ENCODE measurements at places on chromosomes 4 and X.

- DNase-seq = no peak
These were observed 57.5 kb downstream of the PCDH18 start for GRCh38 chr4:137474711-137475301.

DNA sequence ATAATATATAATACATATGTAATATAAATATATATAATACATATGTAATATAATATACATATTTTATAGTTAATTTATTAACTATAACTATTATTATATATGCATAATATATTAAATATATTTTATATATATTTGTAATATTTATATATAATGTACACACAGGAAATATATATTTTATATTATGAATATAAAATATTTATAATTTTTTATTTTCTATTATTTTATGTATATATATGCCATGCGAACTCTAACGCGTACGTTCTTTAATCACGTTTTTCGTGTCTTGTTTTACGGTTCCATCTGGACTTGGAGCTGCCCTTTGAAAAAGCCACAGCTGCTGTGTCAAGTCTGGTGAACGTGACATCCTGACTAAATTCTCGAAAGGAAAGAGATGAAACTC is 332.1 kb downstream of the ASMT start:
- DNase-seq = no peak

GRCh38 chrX:52425775-52426174 is 57.0 kb downstream of the XAGE2 start:
- no peak for DNase-seq

DNA sequence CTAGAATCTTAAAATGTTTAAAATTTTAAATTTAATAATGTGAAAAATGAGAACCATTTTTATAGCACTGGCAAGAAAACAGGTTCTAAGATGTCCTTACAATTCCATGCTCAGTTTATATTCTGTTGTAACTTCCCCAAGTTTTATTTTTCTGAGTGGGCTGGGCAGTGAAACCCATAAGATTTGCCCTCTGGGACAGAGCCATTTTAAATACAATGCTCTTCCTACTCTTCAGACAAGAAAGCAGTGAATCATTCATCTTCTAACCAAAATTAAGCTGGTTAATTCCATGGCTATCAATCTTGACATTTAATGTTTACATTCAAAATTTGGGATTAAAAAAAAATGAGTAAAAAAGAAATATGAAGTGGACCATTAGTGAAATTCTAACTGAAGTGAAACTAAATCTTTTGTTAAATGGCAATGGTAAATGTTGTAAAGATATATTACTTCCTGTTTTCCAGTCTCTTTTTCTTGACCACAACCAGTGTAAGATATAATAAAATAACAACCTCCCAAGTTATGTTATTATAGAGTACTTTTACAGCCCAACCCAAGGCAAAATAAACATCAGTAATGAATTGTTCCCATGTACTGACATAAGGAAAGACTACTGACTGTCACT is 37.2 kb upstream of the PTPN13 start:
- DNase-seq = no peak

- DNase-seq = peak; percentile 46
These were observed 10.7 kb upstream of the DLG3 start for GRCh38 chrX:70433848-70434351.

GRCh38 chrX:123830309-123830708 is 29.5 kb upstream of the XIAP start:
- DNase-seq = no peak

GRCh38 chr4:149296503-149296902 is 519.1 kb downstream of the IQCM start:
- no peak for DNase-seq

DNA sequence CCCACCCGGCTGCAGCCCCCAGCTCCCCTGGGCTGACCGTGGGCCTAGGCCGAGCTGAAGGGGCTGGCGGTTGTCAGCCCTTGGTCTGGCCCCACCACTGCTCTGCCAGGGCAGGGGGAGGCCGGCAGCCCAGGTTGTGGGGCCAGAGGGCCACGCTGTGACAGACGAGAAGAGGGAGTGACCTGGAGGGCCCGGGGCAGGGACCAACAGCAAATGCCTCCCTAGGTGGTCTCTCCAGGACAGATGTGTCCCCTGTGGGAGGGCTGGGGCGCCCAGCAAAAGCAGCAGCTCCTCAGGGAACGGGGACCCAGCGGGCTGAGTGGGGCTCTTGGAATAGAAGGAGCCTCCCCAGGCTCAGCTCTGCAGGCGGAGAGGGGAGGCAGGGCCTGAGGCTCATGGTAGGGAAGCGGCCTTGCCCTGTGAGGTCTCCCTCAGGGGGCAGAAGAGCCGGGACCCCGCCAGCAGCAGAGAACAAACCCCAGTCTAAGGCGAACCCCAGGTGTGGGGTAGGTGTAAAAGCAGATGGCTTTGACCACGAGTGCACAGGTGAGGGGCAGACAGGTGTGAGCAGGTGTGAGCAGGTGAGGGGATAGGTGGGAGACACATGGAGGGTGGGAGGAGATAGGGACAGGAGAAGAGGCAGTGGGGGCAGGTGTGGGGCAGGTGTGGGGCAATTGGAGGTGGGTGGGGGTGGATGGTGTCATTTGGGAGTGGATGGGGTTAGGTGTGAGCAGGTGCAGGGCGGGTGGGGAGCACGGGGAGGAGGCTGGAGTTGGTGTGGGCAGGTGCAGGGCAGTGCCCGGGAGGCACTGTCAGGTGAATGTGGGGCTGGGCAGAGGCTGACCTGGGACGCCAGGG is 34.1 kb upstream of the SPON2 start:
- no peak for DNase-seq

DNA sequence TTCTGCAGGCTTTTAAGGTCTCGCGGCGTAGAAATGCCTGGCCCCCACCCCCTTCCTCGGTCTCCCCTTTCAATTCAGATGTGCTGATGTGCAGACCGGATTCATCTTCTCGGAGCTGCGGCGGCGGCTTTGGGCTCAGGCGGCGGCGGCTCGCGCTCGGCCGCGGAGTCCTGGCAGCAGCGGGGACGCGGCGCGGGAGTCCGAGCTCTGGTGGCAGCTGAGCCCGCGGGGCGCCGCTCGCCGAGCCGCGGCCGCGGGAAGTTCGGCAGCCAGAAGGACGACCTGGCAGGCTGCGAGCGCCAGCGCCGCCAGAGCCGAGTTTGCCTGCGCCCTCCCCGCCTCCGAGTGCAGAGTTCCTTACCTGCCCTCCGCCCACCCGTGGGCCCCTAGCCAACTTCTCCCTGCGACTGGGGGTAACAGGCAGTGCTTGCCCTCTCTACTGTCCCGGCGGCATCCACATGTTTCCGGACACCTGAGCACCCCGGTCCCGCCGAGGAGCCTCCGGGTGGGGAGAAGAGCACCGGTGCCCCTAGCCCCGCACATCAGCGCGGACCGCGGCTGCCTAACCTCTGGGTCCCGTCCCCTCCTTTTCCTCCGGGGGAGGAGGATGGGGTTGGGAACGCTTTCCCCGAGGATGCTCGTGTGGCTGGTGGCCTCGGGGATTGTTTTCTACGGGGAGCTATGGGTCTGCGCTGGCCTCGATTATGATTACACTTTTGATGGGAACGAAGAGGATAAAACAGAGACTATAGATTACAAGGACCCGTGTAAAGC is 448 bp downstream of the TLL1 start:
- no peak for DNase-seq

GRCh38 chr4:141705747-141706377 is 69.5 kb downstream of the IL15 start:
- no peak for DNase-seq

GRCh38 chr4:81523672-81524327 is 52.1 kb upstream of the RASGEF1B start:
- DNase-seq = no peak

DNA sequence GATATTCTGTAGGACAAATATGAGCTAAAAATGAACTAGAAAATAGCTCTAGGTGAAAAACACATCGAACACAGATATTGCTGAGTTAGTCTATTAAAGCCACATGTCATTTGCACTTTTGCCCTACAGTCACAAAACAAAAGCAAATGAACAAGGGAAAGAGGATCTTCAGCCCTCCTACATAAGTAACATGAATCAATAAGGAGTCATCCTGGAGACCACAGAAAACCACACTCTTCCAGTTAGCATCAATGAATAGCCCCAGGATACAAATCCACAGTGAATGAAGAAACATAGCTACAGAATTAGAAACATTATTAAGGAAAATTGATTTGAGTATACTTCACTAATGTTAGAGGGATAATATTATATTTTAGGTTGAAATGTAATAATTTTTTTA is 311.4 kb downstream of the MAPK10 start:
- DNase-seq = no peak

- peak; percentile 65 for DNase-seq
These were observed 6.8 kb upstream of the OCIAD2 start for GRCh38 chr4:48913346-48913745.

- DNase-seq = no peak
These were observed 472.3 kb downstream of the PDHA2 start for GRCh38 chr4:96312046-96312685.

All from SW 1271 (cell line).